BJ (cell line): ENCODE measurements at places on chromosomes 11 and 22. TPM values are rescaled to one million over a fixed set of nuclear protein-coding genes. Genes with fewer than 3 reads are reported as not detected.

Gene PTPMT1
- 61.9 and 69.4 TPM in 2 replicates for polyA plus RNA-seq

Gene DMC1
- polyA plus RNA-seq: 0.37 and 0.97 TPM in 2 replicates

Gene B4GALNT4
- 3.0 and 5.4 TPM in 2 replicates for polyA plus RNA-seq

Gene PRG3
- not detected in 2 replicates for polyA plus RNA-seq

Gene CCDC34
- polyA plus RNA-seq: 1.8 and 3.0 TPM in 2 replicates

- no peak for DNase-seq
Observed at GRCh38 chr11:110199184-110199981, 97.0 kb downstream of the RDX start.

- no peak for DNase-seq
Observed at GRCh38 chr22:40753114-40753513, 66.0 kb downstream of the SLC25A17 start.

- no peak for DNase-seq
Observed at GRCh38 chr11:30992513-30992849, 377.1 kb downstream of the DCDC1 start.

DNA sequence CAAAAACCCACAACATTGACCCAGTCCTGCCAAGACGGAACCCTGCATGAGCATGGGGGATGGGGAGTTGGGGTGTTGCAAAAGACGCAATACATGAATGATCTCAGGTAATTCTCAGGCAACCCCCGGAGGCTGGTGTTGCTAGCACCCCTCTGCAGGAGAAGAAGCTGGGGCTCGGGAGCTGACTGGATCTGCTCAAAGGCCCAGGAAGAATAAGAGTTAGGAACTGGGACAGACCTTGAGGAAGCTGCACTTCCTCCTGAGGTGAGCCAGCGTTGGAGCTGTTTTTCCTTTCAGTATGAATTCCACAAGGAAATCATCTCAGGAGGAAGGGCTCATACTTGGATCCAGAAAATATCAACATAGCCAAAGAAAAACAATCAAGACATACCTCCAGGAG, at the start of gene KRTAP5-9:
Gene KRTAP5-9, plus strand, starts transcription at position 301 of the 400 bp plus-strand sequence. CDS start 238 bp downstream, outside the sequence.
- no peak for DNase-seq

DNA sequence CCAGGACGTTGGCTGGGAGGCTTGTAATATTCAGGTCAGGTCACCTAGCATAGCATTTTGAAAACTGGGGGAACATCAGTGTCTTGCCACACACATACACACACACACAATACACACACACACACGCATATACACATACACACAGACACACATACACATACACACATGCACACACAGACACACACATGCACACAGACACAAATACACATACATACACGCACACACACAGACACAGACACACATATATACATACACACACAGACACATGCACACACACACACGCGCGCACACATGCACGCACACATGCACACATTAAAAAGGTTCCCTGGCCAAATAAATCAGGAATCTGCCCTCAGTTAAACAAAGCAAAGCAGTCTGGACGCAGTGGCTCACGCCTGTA, 12.5 kb downstream of the MYBPC3 start:
- DNase-seq: no peak

DNA sequence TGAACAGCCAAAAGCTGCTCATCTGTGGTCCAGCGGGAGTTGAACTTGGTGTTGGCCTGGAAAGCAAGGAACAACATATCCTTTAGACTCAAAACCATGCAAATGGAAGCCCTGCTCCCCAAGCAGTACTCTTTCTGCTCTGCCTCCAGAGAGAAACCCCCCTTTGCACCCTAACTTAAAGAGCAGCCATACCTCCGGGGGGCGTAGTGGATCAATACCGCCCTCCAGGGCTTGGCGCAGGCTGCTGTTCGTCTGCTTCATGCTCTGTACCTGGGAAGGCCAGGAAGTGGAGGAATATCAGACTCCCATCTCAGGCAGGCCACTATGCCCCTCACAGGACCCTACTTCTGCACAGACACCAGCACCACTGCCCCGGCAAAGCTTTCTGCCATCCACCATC, 4.3 kb downstream of the RCOR2 start:
- no peak for DNase-seq

DNA sequence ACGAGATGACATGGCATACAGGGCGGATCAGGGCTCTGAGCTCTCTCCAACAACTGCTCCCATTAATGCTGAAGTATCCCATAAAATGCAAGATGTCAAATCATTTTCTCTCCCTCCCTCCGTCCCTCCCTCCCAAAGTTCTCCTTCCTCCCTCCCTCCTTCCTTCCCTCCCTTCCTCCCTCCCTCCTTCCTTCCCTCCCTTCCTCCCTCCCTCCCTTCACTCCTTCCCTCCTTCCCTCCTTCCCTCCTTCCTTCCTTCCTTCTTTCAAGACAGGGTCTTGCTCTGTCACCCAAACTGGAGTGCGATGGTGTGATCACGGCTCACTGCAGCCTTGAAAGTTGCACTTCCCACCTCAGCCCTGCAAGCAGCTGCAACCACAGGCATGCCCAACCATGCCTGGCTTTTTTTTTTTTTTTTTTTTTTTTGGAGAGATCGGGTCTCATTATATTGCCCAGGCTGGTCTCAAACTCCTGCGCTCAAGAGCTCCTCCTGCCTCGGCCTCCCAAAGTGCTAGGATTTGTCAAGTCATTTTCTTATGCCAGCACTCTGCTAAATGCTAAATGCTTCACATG, 38.2 kb downstream of the TXN2 start:
- no peak for DNase-seq

DNA sequence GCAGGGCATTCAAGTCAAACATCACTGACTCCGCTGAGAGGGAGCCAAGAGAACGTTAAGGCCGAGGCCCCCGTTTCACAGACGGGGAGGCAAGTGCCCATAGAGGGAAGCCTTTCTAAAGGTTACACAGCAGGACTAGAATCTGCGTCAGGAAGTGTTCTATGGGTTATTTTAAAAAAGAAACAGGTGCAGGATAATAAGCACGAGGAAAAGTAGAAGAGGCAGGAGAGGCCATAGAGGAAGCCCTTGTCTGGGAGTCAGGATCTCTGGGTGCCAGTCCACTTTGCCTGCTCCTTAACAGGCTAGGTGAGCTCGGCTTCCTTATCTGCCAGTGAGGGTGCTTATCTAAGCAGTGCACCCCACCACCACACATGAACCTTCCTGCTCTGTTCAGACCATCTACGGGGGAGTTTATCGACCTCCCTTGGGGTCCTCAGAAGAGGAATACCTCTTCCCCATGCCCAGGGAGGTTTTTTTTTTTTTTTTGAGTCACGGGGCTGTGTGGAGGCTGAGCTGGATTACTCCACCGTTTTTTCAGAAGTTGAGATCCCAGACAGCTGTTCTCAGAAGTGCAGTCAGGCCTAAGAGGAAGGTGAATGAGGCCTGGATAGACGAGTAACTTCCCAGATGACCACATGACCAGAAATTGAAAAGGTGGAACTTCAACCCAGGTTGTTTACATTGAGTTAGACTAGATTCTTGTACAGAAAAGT, 1.2 kb upstream of the FCHSD2 start:
- no peak for DNase-seq

DNA sequence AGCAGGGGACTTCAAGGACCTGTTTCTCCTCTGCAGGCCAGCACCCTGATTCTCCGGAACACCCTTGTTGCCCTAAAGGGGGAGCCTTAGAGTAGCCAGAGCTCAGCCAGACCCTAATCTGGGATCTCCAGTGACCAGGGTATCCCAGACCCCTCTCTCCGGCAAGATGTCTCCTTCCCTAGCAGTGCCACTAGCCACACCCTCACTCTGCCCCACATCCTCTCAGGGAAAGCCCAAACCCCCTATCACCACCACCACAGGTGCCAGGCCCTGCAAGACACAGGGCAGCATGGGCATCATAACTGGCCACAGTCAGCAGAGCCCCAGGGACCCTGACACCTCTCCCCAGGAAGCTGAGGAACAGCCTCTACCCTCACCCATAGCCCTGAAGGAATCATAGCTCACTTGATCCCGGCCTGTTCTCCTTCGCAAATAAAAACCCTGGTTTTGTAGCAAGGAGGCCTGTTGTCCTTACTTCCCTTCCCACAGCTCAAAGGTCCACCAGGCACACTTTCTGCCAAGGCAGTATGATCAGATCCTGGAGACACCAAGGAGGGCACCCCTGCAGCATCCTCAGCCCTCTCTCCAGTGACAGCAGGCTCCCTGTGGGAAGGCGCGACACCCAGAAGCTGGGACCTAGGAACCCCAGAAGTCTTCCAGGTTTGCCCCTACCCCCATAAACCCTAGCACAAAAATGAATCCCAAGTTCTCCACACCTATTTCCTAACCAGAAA, 4.6 kb downstream of the CFL1 start:
- DNase-seq: no peak

- no peak for DNase-seq
Observed at GRCh38 chr11:2186669-2187279, 15.2 kb upstream of the TH start.

DNA sequence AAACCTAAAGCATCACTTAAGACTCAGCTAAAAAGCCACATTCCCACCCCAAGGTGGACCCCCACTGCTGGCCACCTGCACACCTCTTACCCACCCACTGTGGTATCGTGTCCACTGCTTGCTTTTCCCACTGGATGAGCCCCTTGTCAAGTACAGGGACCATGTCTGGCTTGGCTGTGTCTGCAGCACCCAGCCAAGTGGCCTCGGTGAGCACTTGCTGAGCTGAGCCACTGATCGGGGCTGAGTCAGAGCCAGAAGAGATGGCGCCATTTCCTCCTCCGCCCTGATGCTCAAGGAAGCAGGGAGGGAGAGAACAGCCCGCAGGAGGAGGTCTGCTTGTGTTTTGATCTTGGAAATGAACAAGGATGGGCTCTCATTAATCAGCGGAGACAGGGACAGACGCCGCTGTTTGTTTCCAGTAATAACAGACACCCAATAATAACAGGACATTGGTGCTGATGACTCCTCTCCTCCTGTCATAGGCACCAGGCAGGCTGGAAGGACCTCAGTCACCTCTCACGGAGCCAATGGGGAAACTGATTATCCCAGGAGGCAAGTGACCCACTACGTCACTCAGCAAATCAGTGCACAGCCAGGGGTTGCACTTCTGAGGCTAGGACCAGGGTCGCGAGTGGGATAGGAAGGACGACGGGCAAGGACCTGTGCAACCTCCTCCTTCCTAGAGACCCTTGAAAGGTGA, 85.2 kb upstream of the RTL6 start:
- no peak for DNase-seq
